ENCODE measurements at places on chromosomes 4 and X. TPM values are rescaled to one million over a fixed set of nuclear protein-coding genes. Genes with fewer than 3 reads are reported as not detected.

- H3K27me3 ChIP-seq: no peaks in the 10 kb centered on the region
- no peak overlapping the region for H3K27ac ChIP-seq
- H3K36me3 ChIP-seq: no peaks in the 10 kb centered on the region
- no peaks in the 10 kb centered on the region for H3K4me1 ChIP-seq
Observed at GRCh38 chr4:85107553-85107952, 141.1 kb upstream of the WDFY3 start.

LRIT3 gene
- 0.11 TPM for total RNA-seq

DNA sequence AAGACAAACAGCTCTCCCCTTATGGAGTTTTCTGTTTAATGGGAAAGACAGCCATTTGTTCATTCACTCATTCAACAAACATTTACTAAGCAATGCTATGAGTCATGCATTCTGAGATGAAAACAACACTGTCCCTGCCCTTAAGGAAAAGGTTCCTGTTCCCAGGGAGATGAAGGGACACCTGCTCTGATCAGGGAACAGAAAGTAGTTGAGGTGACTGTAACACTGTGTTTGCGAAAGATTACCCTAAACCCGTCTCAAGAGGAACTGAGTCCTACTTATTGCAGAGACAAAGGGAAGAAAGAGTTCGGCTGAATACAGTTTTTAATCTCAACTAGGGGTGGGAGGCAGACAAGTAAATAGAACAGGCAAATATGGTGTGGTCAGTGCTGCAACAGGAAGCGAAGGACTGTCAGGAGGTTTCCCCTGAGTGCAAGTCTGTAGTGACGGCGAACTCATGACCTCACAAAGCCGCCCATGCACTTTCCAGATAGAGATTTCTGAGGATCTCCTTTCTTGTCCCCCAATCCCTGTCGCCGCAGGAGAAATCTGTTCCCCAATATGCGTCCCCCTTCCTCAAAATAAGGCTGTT lies 712 bp downstream of the STX18 start:
- DNase-seq: peak; percentile 83
- H3K36me3 ChIP-seq: no peaks in the 10 kb centered on the region
- H3K4me1 ChIP-seq: peaks cover 27% of the 10 kb centered on the region

TSC22D3 gene
- total RNA-seq: 49.0 TPM

GRCh38 chrX:23276475-23276874 lies 58.2 kb upstream of the PTCHD1 start:
- no peaks in the 10 kb centered on the region for H3K4me1 ChIP-seq
- H3K27me3 ChIP-seq: no peaks in the 10 kb centered on the region
- H3K36me3 ChIP-seq: no peaks in the 10 kb centered on the region
- H3K4me3 ChIP-seq: no peak overlapping the region
- no peak overlapping the region for H3K27ac ChIP-seq

DNA sequence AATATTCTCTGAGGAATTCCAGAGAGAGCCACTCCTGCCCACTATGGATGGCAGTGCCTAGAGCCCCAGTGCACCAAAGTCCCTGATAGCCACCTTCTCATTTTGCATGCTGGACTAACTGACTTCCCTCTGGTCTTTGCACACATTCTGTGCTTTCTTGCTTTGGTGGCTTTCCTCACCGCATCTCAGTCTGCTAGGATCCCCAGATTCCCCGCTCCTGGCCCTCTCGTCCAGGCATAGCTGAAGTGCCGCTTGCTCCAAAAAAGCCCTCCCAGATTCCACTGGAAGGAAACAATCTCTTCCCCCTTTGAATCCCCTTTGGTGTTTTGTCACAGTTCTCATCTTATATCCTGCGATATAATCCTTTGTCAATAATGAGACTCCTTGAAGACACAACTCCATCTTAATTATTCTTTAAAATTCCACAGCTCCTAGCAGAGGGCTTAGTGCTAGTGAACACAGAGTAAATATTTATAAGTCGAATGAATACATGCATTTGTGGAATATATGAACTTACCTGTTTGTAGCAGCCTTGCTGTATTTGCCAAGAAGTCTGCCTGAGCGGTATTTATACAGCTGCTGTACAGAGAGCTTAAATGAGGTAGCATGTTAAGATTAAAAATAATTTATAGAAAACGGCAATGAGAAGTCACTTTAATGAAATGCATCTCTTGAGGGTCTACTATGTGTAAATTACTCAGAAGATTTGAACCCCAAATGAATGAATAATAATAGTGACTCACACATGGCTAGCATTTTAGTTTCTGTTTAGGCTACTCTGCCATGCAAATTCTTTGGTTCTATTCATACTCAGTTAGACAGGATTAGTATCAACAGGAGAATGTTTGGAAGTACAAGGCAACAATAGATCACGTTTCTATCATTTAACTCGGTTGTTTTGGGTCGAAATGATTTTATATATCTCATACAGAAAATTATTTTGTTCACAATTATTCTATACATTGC lies 421.9 kb upstream of the TENM3 start:
- no peaks in the 10 kb centered on the region for H3K27me3 ChIP-seq
- H3K36me3 ChIP-seq: no peaks in the 10 kb centered on the region
- peak; percentile 10 for DNase-seq
- H3K27ac ChIP-seq: no peak overlapping the region
- no peak overlapping the region for H3K4me3 ChIP-seq

GRCh38 chrX:114181195-114181594 lies 402.7 kb upstream of the HTR2C start:
- DNase-seq: no peak
- no peak overlapping the region for H3K4me3 ChIP-seq
- H3K27ac ChIP-seq: no peak overlapping the region
- no peaks in the 10 kb centered on the region for H3K36me3 ChIP-seq

DNA sequence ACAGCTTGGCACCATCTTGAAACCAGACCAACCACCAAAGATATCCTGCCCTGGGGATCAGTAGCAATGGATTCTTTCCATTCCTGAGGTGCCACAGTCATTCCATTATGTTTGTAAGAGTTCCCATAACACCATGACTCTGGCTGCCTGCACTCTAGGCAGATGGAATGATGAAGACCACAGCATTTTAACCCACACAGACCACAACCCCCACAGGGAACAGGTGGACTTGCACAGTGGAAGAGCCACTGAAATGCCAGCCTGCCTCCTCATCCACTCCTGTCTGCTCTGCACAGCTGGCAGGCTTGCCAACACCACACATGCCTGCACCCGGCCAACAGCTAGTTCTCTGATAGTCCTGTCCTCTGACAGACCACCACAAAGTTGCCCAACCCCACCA lies 2362.2 kb upstream of the AGA start:
- DNase-seq: no peak
- H3K4me3 ChIP-seq: no peak overlapping the region
- H3K27me3 ChIP-seq: no peaks in the 10 kb centered on the region
- H3K4me1 ChIP-seq: no peaks in the 10 kb centered on the region
- H3K27ac ChIP-seq: no peak overlapping the region

DNA sequence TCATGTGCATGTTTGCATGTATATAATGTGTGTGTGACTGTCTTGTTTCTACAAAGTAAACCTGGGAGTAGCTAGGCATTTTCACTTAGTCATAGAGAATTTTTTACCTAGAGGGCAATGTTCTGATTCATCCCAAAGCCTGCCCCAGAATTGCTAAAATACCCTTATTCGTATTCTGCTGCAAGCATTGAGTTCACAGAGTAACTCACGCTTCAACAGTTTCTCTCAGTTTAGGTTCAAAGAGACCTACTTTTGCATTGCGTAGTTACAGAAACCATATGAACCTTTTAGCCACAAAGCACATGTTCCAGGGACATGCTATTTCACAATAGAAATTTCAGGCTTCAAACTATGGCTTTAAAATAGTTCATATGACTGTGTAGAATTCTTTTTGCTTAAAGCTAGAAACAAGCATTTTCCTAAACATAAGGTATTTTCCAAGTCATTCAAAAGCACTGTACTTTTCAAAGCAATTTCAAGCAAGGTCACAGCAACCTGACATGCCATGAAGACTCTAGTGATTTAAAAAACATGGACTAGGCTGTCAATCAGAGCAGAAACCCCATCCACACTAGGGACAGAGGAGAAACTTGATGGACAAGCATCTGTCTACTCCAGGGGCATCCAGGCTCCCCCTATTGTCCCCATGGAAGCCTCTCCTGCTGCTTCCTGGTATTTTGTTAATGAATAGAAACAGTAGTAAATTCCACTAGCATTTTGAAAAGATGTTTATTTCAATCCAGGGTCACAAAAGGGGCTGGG lies 81.5 kb upstream of the MAPK10 start:
- H3K27ac ChIP-seq: no peak overlapping the region
- no peak overlapping the region for H3K4me3 ChIP-seq
- peaks cover 11% of the 10 kb centered on the region for H3K4me1 ChIP-seq
- no peaks in the 10 kb centered on the region for H3K27me3 ChIP-seq

GRCh38 chrX:115324194-115324593 lies 34.7 kb downstream of the LUZP4 start:
- DNase-seq: peak; percentile 22
- no peak overlapping the region for H3K4me3 ChIP-seq
- H3K27ac ChIP-seq: no peak overlapping the region
- H3K4me1 ChIP-seq: no peaks in the 10 kb centered on the region

DCAF8L2 gene
- not detected for total RNA-seq

DNA sequence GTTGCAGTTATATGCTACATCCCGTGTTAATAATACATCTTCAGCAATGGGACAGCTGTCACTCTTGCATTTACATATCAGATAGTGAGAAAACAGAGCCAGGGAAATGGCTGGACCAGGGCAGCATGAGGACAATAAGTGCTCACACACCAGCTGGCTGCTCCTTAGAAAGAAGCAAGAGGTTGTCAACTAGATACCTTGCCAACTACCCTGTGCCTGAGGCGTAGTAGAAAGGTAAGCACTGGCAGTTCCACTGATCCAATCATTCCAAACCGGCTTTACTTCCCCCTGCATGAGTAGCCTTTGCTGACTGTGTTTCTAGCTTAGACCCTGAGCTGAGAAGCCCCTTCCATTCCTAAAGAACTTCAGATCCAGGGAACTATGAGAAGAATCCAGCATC lies 52.2 kb upstream of the FGF13 start:
- no peak overlapping the region for H3K4me3 ChIP-seq
- H3K27ac ChIP-seq: no peak overlapping the region
- no peaks in the 10 kb centered on the region for H3K36me3 ChIP-seq
- no peaks in the 10 kb centered on the region for H3K27me3 ChIP-seq

DNA sequence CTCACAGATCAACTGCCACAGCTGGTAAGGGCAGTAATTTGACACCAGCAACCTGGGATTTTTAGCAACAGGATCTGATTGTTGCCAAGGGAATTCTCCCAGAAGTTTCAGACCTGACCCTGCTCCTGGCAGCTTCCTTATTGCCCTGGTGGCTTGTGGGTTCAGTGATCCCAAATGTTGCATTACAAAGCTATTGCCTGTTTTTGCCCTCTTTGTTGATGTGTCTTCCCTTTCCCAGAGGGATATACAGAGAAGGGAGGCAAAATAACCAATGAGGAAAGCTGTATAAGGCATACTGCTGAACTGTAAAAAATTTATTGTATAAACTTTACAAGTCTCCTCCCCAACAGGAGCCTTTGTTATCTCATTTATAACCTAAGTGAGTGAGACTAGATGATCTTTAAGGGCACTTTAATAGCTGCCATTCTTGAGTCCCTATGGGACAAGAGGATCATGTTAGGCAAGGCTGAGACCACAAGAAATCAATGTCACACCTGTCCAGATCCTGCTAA lies 22.2 kb downstream of the VSIG4 start:
- H3K36me3 ChIP-seq: no peaks in the 10 kb centered on the region
- DNase-seq: no peak
- no peak overlapping the region for H3K4me3 ChIP-seq
- no peak overlapping the region for H3K27ac ChIP-seq
- H3K4me1 ChIP-seq: no peaks in the 10 kb centered on the region

GRCh38 chr4:2847302-2847871 lies 3.7 kb downstream of the ADD1 start:
- no peak overlapping the region for H3K4me3 ChIP-seq
- peaks cover 28% of the 10 kb centered on the region for H3K4me1 ChIP-seq
- H3K27ac ChIP-seq: no peak overlapping the region
- DNase-seq: no peak
- no peaks in the 10 kb centered on the region for H3K36me3 ChIP-seq
- no peaks in the 10 kb centered on the region for H3K27me3 ChIP-seq

EGF gene
- total RNA-seq: 0.13 TPM

PAK3 gene
- total RNA-seq: not detected

DNA sequence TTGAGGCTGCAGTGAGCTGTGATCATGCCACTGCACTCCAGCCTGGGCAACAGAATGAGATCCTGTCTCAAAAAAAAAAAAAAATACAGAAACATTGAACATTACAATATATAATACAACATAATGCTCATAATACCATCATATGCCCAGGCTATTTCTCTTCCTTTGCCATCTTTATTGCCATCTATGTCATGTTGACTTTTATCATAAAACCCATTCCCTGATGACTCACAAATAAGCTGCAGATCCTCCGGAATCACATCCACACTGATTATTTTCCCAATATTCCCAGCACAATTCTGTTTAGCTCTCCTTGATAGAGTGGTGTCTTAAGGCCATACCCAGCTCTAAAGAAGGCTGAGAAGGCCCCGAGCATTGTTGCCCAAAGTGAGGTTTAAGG lies 9.2 kb upstream of the FBXW7 start:
- H3K4me3 ChIP-seq: no peak overlapping the region
- H3K36me3 ChIP-seq: no peaks in the 10 kb centered on the region
- no peak for DNase-seq
- no peaks in the 10 kb centered on the region for H3K27me3 ChIP-seq

- H3K27ac ChIP-seq: no peak overlapping the region
- no peaks in the 10 kb centered on the region for H3K27me3 ChIP-seq
- peak; percentile 74 for DNase-seq
- H3K4me3 ChIP-seq: no peak overlapping the region
- H3K36me3 ChIP-seq: no peaks in the 10 kb centered on the region
- peaks cover 25% of the 10 kb centered on the region for H3K4me1 ChIP-seq
Observed at GRCh38 chr4:26183017-26183416, 137.8 kb upstream of the RBPJ start.
